ENCODE measurements at places on chromosomes 12 and 14.

DNA sequence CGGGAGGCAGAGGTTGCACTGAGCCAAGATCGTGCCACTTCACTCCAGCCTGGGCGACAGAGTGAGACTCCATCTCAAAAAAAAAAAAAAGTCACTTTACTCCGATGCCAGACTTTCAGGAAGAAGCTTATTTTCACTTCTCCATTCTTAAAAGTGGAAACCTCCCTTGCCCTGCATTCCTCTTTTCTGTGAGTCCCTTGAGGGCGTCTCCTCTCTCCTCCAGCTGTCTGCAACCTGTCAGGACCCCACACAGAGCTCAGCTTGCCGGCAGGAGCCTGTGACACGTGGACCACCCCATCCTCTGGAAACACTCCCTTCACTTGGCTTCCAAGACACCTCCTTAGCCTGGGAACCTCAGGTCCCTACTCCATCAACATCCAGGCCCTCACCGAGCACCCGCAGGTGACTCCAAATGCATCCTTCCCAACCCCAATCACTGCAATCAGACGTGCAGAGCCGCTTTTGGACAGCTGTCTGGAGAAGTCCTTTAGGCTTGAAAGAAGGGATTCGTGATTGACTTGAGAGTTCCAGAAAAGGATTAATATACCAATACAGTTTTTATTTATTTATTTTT, 34.3 kb downstream of the SLC15A4 start:
- peak; percentile 50 for DNase-seq

DNA sequence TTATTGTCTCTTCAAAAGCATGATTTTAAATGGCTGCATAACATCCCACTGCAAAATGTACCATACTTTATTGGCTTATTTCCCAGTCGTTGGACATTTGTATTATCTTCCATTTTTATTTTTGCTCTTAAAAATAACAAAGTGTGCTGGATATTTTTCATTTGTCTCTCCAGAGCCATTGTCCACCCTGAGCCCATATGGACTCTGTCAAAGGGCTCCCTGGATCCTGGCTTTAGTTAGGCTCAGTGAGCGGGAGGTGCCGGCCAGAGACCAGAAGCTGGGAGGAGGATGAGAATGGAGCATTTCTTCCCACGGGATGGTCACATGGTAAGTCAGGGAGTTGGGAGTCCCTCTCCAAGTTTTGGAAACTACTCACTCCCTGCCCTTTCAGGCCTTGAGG, 296.9 kb downstream of the NUAK1 start:
- DNase-seq, result no peak

DNA sequence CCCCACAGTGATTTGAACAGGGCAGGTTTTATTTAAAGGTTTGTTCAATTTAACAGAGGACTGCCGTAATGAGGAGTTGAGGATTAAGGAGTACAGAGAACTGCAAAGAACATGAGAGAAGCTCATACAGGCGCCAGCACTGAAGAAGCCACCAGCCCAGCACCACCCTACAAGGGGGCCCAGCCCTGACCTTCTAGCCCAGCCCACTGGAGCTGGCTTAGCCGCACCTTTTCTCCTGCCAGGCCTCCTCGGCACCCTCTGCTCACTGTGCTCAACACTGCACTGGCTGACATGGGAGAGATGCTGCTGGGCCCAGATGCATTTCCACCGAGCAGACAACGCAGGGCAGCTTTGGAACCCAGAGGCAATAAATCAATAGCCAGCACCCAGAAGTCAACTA, 36.5 kb upstream of the SFSWAP start:
- DNase-seq, result peak; percentile 38

GRCh38 chr12:128383357-128383937, 116.5 kb downstream of the TMEM132C start:
- DNase-seq, result peak; percentile 88

- DNase-seq, result no peak
These were observed 114.4 kb downstream of the SLC38A1 start for GRCh38 chr12:46154221-46154985.

DNA sequence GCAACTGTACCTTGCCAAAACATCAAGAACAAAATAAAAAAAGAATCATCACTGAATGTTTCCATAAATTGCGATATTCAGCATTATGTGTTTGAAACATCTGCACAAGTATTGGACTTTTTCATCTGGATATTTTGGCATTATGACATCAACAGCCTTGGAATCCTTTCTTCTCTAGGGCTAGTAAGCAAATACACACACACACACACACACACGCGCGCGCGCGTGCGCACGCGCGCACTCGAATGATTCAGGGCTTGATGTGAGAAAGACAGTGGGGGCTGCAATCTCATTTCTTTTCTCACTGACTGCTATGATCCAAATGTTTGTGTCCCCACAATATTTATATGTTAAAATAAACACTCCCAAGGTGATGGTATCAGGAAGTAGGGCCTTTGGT, 90.0 kb upstream of the SLC38A4 start:
- no peak for DNase-seq

DNA sequence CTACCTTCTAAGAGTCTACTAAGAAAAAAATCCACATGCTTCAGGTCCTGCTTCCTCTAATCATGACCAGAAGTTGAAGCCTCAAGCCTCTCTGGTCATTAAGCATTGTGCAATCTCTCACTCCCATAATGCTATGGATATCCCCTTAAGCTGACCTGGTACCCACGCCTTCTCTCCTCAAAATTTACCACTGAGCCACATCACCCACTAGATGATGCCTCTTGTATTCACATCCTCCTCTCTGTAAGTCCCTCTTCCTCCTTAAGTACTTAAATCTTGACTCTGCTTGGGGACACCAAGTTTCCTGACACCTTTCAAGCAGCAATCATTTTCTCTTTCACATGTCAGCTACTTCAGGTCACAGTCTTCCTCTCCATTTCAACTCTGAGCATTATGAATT, 9.8 kb downstream of the GALNT4 start:
- DNase-seq, result no peak

DNA sequence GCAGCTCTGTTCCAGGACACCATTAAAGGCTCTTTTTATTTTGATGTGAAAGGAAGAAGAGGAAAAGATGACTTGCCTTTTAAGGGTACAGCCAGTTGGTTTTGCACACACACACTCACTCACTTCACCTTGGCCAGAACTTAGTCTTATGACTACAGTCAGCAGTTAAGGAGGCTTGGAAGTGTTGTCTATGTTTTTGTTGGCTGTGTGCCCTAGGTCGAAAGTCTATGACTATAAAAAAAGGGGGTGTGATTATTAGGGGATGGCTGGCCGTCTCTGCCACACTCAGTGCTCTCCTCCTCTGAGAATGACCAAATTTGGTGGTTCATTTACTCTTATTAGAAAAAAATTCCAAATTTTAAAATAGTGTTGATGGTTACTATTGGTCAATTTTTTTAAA, 139.5 kb upstream of the OTX2 start:
- no peak for DNase-seq

DNA sequence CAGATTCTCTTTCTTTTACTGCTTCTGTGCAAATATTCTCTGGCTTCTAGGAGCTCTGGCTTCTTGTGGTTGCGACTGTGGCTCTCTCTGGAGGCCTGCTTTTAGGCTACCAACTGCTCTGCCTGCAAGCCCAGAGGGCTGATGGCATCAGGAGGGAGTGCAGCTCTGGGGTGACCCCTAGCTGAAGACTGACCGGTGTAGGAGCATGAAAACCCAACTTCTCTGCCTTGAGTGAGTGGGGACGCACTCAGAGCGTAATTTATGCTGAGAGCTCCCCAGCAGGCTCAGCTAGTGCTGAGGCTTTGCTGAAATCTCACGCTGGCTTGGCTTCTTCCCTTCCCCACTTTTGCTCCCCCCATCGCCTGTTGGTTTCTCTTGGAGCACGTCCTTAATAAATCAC, 29.9 kb upstream of the RBM19 start:
- DNase-seq, result peak; percentile 88

GRCh38 chr14:100656996-100657395, 69.7 kb upstream of the DLK1 start:
- DNase-seq, result no peak
